Fibroblast of villous mesenchyme (primary cell): ENCODE measurements at places on chromosomes 4 and X. TPM values are rescaled to one million over a fixed set of nuclear protein-coding genes. Genes with fewer than 3 reads are reported as not detected.

DNA sequence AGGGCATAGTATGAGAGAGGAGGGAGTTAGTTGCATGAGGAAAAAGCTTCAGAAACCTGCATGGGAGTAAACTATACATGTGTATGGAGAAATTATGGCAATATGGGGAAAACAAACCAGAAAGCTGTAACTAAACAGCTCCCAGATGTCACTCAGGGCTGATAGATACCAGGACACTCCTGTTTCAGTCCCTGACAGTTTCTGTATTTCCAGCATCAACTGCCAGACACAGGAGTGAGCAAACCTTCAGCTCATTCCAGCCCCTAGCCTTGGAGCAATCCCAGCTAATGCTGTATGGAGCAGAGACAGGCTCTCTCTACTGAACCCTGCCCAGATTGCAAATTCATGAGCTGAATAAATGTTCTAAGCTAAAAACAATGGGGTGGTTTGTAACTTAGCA is 382.9 kb upstream of the MAGEB18 start:
- DNase-seq = no peak

The NSUN7 gene
- 0.32 and 0.86 TPM in 2 replicates for total RNA-seq

The DCAF12L1 gene
- not detected in 2 replicates for total RNA-seq

DNA sequence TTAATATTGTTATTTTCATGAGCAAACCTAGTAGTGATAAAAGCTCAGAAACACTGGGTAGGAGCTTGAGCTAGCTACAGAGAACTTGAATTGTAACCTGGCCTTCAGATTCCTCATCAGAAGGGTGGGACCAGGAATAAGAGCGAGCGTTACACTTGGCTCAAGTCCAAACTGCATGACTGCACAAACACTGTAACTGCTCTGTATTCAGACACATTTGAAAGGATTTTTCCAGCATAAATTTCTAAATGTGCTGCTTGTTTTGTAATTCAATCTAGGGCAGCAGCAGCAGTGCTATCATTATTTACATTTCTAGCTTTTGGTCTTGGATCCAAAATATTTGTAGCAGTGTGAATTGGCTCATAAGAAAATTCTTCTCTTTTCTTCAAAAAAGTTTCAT is 133.0 kb upstream of the TMLHE start:
- DNase-seq = peak; percentile 2

DNA sequence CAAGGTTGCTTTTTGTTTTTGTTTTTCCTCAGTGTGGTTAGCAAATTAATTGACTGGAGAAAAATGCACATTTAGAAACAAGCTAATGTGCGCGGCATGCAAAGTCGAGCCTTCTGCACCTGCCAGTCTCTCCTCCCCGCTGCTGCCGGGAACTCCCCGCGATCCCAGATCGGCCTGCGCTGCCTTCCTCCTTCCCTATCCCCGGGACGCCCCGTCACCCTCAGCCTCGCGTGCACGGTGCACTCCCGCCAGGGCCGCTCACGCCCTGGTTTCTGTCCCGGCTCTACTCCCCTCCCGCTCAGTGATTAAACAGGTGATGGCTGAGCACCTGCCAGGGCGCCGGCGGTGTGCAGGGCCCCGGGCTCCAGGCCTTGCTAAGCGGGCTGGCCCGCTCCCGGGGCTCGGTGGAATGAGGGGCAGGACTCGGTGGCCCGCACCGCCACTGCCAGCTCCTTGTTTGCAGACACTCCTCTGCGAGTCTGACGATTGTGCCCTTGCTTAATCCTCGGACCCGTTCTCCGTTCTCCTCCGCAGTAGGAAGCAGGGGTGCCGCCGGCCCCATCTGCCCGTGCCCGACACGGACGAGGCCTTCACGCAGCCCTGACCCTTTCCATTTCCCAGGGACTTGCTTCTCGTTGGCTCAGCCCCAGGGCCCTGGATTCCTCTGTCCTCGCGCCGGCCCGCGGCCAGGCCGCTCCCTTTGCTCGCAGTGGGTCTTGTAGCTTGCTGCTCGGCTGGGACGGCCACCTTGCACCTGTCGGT is 143.4 kb downstream of the TRIML1 start:
- DNase-seq = no peak

DNA sequence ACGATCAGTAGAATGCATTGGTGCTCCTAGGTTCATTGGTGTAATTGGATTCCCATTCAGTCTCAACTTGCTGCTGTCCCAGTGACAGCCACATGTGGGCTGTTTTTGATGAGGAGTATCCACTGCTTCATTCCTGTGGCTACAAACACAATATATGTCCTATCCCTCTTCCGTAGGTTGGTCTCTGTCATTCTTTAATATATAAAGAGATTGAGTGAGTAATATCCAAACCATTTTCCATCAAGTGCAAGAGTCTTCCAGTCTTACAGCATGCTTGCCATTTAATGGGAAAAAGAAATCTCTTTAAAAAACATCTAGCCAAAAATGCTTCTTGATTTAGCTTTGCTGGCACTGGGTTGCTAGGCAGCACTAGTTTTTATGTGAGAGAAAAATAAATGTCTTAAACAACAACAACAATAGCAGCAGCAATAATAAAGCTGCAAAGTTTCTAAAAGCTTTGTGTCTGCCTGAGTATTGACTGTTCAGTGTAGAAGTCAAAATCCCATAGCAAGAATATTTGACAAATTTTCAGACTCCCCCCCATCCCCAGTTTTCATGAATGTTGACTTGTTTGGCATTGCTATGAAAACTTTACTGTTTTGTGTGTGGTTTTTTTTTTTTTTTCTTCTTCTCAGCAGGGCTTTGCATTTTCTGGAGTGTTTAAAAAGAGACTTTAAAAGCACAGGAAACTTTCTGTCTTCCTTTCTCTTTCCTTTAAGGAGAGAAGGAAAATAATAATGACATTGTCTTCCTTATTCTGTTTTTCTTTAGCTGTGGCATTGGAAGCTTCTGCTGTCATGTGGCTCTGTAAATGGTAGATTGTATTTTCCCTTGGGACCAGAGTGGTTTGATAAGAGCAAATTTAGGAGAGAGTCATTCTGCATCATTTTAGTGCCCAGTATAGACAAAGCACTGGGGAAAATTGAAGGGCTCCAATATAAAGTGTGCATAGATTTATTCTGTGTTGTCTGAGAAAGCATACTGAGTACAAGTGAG is 244.3 kb downstream of the ARHGAP10 start:
- DNase-seq = peak; percentile 27

DNA sequence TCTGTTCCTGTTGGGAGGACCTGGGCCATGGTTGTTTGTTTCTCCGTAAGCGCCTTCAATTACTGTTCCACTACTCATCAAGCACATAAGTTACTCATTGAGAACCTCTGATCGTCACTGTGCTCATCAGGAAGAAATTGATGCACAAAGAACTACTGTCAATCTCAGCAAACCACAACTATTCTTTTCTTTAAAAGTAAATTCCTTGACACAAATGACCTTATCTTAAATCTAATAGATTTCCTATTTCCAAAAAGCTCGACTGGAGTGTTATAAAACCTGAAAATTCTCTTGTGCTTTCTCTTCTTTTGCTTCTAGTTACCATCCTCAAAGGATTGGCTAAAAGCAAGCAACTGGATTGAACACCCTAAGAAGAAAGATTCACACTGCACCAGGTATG is at the start of gene MUC7:
Gene MUC7, plus strand, starts transcription at position 301 of the 400 bp plus-strand sequence. CDS start 1,825 bp downstream, outside the sequence.
- DNase-seq = no peak

DNA sequence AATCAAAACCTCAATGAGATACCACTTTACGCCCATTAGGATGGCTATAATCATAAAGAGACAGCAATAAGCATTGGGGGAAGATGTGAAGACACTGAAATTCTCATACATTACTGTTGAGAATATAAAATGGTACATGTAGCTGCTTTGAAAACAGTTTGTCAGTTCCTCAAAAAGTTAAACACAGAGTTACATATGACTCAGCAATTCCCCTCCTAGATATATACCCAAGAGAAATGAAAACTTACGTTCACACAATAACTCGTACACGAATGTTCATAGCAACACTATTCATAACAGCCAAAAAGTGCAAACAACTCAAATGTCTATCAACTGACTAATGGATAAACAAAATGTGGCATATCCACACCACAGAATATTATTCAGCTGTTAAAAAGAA is 36.6 kb downstream of the PHF8 start:
- DNase-seq = no peak

GRCh38 chrX:20056704-20057103 is 60.0 kb downstream of the MAP7D2 start:
- DNase-seq = no peak

- DNase-seq = no peak
Observed at GRCh38 chr4:48483777-48484493, 792 bp downstream of the SLC10A4 start.

The MUC7 gene
- total RNA-seq = not detected in 2 replicates

The CLNK gene
- not detected in 2 replicates for total RNA-seq

- peak; percentile 65 for DNase-seq
Observed at GRCh38 chrX:154097003-154097588, 421 bp downstream of the MECP2 start.

GRCh38 chr4:83272900-83273299 is 11.7 kb downstream of the COQ2 start:
- DNase-seq = no peak

The TMEM31 gene
- total RNA-seq = 0.32 TPM in 1 of 2 replicates, not detected in the other

The PRRG1 gene
- total RNA-seq = 12.6 and 19.0 TPM in 2 replicates

The ERCC6L gene
- 2.3 and 5.6 TPM in 2 replicates for total RNA-seq
